Bronchial epithelial cell (primary cell): ENCODE measurements at places on chromosomes 12 and 14.

DNA sequence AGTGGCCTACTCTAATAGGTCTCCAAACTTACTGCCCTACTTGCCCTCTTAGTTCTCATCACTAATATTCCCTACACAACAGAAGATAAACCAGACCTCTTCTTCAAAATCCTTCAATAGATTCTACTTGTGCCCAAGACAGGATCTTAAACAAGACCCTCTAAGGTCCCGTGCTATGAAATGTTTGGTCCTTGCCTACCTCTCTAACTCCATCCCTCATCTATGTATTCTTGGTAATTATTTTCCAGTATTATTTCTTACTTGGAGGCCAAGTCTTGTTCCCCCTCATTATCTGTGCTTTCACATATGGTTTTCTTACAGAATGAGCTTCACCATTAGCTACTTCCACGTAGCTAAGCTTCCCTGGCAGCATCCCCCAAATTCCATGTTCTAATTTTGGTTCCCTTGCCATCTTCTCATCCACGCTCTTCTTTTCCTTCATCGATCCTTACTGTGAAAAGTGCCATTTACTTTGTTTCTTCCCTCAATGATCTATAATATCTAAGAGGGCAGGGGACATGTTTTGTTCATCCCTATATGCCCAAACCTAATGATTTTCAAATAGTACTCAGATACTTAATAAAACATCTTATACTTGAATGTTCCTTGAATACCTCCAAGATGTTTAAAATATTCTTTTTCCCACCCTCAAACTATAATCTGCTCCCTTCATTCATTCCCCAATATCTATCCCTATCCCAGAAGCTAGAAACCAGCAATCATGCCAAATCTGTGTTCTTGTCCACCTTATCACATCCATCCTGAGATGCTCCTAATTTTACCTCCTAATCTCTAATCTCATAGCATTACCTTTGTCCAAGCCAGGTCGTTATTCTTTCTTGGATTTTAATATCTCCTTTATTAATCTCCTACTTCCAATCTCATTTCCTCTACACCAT, 10.1 kb downstream of the HNRNPC start:
- no peak for DNase-seq

GRCh38 chr14:102749393-102750305, 27.6 kb upstream of the TRAF3 start:
- no peak for DNase-seq

GRCh38 chr12:94867066-94867855, 136.2 kb downstream of the NDUFA12 start:
- DNase-seq = no peak

DNA sequence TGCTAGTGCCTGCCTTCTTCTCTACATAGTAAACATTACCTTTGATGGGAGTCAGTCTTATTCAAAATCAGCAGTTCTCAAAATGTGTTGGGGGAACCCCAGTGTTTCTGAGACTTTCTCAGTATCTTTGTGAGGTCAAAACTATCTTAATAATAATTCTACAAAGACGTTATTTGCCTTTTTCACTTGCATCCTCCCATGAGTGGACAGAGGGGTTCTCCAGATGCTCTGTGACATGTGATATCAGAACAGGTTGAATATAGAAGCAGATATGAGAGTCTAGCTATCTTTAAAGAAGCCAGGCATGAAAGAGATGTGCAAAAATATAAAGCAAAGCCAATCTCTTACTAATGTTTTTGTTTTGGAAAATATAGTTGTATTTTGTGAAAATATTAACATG, 144.7 kb downstream of the KTN1 start:
- DNase-seq = no peak

DNA sequence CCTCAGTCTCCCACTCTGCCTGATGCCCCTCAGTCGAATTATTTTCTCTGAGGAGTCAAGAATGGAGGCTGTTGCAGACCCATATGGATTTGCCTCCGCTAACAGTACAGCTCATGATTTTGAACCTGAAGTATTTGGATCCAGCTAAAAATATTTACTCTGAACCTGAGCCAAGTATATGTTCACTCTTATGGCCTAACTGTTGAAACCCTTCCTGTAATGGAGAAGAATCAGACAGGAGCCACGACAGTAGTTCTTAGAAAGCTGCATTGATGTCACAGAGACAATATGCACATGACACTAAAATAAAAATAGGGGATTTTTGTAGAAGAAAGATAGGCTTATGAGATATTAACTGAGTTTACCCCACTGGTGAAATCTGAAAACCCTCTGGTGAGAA, 1128.3 kb upstream of the FLRT2 start:
- DNase-seq = no peak
